NCI-H510A (cell line): ENCODE measurements at places on chromosomes 16 and 17.
A peak's percentile ranks its signal among the peaks of the same experiment; 100 is the strongest.

- DNase-seq, result no peak
Observed at GRCh38 chr17:48547808-48548522, 3.1 kb upstream of the HOXB2 start.

DNA sequence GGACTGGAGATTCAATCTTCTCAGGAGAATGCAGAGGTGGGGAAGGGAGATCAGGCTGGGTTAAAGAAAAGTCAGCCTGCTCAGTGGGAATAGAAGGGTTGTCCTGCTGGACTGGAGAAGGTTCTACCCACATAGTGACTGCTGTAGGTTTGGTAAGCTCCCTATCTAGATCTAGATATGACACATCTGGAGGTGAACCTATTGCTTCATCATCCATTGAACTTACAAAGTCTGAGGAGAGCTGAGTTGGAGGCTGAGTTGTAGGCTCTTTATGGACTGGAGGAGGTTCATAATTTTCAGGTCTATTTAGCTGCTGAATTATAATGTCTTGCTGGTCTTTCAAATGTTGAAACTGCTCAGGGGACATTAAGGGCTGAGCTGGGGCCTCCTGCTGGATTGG is 46.0 kb upstream of the NF1 start:
- DNase-seq, result no peak

DNA sequence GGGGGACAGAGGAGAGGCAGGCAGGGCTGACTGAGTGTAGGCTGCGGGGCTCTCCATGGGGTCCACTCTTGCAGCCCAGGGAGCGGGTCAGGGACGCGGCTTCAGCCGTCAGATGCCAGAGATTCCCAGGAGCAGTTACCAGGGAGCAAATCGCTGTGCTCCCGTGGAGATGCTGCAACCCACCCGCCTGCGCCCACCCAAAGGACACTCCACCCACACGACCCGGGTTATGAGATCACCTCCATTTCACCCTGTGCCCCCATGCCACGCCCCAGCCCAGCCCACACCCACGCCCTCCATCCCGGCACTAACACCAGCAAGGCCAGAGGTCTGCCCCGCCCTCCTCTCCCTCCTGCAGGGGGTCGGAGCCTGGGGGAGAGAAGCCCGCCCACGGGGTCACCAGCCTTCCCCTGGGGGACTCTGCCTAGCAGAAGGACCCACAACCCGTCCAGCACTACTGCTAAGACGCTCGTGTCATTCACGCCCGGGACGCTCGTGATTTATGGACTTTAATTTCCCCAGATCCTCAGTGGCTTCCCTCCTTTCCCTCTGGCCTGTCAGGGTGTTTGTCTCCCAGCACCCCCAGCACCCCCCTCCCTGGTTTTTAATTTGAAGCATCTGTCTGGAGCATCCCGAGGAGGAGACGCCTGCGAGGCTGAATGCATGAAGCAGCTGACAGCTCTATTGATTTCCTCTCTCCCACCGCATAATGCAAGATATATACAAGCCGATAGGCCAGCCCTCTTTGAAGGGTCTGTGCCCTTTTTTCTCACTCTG is 6.7 kb upstream of the RPL38 start:
- DNase-seq, result no peak

DNA sequence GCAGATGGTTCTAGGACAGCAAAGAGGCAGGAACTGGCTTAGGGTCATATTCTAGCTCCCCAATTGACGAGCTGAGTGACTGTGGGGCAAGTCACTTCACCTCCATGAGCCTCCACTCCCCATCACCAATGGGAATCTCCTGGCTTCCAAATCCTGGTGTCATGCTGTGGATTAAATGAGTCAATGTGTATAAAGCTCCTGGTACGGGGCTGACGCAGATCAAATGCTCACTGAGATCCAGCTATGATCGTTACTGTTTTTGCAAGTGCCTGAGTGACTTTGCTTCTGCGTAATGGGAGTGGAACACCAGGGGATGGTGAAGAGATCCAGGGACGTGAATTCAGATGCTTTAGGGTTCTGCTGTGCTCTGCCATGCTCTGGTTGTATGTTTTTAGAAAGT is 2.4 kb downstream of the SEC14L5 start:
- no peak for DNase-seq

GRCh38 chr16:68893710-68894705 is 50.7 kb downstream of the TANGO6 start:
- DNase-seq, result no peak

DNA sequence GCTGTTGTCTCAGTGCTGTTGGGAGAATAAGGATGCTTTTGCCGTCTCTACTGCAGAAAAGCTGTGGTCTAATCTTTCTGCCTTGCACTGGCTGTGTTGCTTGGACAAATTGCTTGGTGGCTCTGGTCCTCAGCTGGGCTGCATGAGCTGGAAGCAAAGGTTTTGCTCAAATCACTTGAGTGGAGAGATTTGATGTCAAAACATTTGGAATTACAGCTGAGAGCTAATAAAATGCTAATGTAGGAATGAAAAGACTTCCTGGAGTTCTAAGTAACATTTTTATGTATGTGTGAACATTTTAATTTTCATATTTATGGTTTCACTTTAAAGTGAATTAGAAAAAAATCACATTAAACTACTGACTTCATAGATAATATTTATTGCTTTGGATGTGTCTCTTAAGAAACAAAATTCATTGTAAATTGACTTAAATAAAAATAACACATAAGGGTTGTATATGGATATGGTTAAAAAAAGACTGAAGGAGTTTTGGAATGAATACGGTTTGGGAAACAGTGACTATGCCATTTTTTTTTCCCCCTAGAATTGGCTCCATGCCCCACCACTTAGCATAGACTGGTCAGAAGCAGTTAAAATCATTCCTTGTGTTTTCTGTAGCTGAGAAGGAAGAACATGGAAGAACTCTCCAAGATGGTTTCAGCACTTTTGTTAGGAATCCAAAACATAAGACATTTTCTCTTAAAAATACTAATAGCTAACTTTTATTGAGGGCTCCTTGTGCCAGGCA is 39.2 kb upstream of the FAM20A start:
- DNase-seq, result no peak

GRCh38 chr16:12959072-12959471 is 57.7 kb downstream of the SHISA9 start:
- no peak for DNase-seq

DNA sequence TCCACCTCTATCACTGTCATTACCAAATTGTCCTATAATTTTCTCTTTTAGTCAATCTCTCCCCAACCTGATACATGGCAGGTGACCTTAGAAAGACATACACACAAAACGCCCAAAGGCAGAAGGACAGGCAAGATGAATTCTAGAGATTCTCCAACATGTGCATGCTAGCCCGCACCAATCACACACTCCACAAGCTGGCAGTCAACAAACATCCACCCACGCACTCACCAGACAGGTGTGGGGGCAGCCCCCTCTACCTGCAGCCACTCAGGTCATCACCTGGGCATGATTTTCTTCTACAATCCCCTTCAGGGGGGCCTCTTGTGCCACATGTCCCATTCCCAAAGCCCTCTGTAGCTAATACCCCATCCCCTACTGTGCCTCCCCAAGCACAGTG is 9.5 kb downstream of the MPP2 start:
- DNase-seq, result no peak

- DNase-seq, result peak; percentile 81
Observed at GRCh38 chr17:37710344-37710886, 34.4 kb downstream of the HNF1B start.

GRCh38 chr16:50390914-50391716 is 22.3 kb upstream of the BRD7 start:
- DNase-seq, result no peak

DNA sequence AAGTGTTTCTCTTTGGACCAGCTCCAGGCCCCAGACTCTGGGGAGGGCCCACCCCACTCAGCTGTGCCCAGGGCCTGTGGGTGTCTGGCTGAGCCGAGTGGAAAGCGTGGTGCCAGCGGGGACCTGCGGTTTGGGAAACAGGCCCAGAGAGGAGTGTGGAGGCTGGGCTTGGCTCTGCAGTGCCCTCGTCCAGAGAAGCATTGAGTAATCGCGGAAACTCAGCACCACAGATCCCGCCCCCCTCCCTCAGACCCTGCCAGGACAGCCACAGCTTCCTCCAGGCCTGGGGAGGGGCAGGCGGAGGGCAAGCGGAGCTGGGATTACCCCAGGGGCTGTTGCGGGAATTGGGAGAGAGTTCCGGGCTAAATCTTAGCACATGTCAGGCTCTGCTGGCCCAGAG is 14.6 kb upstream of the PITPNA start:
- DNase-seq, result no peak

DNA sequence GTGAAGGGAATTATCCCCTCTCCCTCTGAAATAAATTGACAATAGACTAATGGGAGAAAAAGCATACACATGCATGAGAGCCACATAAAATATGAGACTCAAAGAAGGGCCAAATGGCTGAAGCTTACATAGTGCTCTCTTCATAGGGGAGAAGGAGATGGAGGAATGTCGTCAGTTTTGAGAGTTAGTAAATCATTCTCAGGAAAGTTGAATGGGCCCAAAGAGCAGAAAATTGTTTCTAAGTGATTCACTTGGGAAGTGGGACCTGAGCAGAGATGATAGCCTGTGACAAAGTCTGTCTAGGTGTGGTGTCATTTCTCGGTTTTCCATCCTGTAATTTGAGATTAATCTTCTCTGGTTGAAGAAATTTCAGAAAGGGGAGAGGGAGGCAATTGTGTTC is 35.0 kb downstream of the BCAS3 start:
- DNase-seq, result no peak

- DNase-seq, result no peak
Observed at GRCh38 chr16:674968-675883, at the start of gene RHBDL1. Gene RHBDL1, plus strand, starts transcription at chr16:675671. Its CDS starts 120 bp downstream, at chr16:675791.

GRCh38 chr16:71424626-71425025 is 17.2 kb downstream of the TLE7 start:
- no peak for DNase-seq

DNA sequence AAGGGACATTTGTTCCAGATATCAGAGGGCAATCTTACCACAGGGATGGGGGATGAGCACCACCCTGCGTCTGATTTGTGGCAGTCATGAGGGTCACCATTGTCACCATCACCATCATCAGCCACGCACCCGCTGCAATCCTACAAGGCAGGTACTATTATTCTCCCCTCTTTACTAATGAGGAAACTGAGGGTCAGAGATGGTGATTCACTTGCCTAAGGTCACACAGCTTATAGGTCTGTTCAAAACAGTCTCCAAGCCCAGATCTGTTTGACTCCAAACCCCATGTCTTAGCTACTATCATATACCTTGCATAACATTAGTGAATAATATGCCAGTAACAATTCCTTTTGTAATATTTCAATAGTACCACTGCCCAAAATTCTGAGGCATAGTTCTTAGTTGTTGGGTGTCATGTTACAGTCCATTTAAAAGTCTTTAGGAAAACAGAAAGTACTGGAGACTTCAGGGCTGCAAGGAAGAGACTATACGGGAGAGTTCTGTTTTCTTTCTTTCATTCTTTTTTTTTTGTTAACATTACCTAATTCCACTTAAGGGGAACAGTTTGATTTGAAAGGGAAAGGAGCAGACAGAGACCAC is 166.4 kb downstream of the C16orf95 start:
- no peak for DNase-seq

- DNase-seq, result no peak
Observed at GRCh38 chr17:8345052-8345690, 5.5 kb downstream of the ODF4 start.

DNA sequence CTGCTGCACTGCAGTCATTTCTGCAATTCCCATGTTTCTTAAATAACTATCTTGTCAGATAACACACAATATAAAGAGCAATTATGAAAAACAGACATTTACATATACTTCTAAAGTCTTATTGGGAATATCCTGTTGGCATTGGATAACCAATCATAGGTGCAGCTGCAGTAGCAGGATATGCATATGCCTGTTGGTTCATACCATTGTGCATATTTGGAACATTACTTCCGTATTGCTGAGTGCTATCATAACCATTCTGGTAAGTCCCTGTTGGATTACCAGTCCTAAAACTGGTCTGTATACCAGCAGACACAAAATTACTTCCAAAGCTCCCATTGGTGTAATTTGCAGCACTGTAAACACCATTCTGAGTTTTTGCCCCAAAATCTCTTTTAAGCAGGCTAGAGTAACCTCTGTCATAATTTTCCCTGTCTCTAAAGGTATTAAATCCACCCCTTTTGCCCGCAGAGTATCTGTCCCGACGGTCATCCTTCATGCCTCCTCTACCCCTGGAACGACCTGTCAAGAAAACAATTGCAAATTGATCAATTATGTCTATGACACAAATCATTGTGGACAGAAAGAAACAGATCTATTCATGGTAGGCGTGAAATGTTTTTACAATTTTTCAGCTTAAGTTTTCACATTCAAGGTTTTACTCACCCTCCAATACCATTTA is 3.1 kb upstream of the POLG2 start:
- no peak for DNase-seq

DNA sequence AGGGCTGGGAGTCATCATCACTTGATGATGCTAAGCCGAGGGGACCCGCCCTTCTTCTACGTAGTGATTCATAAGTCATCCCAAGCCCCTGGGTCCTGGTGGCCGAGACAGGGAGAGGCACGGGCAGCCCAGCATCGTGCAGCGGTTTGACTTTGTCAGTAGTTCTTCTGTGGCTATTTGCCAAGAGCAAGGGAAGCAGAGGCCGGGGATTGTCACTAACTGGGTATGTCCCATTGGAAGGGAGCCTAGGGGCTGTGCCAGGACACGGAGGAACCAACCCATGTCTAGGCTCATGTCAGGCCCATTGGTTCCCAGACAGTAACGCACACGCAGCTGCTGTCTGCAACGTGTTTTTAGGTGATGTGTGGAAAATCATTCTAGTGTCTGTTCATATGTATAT is 58.5 kb downstream of the ATP2C2 start:
- DNase-seq, result no peak

DNA sequence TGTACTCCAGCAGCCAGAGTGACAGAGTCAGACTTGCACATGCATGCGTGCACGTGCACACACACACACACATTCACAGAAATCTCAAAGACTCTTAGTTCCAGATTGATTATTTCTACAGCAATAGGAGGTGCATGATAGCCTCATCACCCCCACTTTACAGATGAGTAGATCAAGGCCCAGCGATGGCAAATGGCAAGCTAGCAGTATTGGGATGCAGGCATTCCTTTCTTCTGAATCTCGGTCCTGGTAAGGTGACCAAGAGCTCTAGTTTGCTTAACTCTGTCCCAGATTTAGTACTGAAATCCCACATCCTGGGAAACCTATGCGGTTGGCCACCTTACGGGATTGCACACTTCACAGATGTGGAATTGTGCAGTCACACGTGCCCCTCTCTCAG is 38.6 kb downstream of the ITGAM start:
- DNase-seq, result no peak

DNA sequence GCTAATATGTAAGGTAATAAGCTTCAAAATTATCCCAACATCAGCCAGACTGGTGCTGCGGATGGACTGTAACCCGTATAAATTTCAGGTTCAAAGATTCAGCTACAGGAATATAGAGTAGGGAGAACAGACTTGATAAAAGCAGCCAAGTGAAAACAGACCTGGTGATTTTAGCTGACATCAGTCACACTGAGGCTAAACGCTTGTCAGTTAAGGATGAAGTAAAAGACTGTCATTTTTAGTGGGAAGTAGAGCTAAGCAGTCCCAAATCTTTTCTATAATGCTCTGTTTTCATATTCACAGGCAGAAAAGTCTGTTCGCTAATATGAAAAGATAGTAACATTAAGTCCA is 35.4 kb downstream of the CMTM4 start:
- no peak for DNase-seq
